ENCODE measurements at places on chromosomes 6 and 20.

GRCh38 chr6:128071212-128071611, 170.4 kb upstream of the THEMIS start:
- no peak for DNase-seq

- no peak for DNase-seq
Measured at GRCh38 chr6:107369493-107369892, 89.9 kb downstream of the PDSS2 start.

DNA sequence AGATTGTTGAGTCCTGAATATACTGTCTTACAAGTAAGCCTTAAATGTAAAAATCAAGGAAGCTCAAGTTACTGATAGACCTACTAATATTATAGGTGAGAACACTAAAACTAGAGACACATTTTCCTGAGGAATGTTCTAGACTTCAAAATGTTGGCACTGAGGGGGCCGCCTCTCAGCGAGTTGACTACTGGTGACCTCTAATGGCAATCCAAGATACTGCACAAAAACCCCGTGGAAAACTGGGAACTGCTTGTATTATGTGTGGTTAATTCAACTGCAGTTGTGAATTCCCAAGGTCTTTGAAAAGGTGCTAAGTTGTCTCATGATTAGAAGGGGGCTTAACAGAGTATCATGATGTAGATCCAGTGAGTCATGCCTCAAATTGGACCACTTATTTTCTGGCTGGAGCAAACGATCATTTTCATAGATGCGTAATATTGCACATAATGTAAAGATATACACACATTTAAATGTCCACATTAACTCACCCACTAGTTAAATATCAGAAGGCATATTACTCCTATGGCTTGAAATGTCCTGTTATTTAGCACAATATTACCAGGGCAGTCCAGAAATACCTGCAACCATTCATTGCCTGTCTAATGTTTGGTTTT, 336.2 kb downstream of the FOXA2 start:
- DNase-seq: no peak

DNA sequence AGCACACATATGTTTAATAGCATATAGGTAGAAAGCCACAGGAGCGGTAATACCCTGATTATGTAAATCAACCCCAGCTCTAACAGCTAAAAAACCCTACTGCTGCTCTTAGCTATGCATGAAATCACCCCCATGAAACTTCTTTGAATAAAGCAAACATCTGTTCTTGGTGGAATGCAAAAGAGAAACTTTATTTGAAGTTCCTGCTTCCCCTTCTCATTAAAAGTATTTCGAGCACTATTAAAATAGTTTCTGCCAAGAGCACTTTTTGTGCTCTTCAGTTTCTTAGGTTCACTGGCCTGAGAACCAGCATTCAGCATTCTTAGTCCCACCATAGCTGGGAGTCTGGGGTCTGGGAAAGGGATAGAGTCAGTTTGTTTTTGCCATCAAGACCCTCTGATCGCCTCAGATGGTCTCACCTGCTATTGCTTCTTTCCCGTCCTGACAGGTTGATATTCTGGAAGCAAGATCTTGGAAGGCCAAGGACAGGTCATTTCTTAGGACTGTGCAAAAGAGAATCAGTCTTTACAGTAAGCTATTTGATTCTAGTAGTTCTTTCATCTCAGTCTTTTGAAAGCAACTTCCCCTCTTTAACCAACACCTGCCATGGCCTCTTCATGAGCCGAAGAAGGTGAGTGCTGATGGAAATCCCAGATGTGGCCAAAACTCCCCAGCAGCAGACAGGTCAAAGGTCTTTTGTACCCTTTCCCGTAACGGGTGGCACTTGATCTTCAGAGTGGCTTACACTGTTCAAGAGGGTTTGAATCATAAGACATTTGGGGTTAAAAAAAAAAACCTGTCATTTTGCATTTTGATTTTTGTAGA, 76.5 kb upstream of the TMEM170B start:
- DNase-seq: no peak

- DNase-seq: no peak
Measured at GRCh38 chr6:159996087-159996622, 27.3 kb downstream of the IGF2R start.

DNA sequence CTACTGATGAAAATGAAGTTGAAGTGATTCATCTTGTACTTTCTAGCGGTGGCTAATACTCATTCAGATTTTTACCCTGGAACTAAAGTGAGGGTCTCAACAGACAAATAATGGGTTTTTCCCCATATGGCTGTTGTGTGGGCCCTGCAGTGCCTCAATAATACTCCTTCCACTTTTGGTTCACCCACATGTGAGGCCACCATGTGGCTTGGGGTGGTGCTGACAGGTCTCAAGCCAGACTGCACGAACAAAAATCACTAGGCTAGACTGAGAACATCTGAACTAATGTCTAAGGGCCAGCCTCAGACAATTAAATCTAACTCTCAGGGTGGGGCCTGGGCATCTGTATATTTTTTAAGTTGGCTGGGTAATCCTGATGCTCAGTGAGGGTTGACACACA, 7.9 kb upstream of the COL12A1 start:
- DNase-seq: no peak

DNA sequence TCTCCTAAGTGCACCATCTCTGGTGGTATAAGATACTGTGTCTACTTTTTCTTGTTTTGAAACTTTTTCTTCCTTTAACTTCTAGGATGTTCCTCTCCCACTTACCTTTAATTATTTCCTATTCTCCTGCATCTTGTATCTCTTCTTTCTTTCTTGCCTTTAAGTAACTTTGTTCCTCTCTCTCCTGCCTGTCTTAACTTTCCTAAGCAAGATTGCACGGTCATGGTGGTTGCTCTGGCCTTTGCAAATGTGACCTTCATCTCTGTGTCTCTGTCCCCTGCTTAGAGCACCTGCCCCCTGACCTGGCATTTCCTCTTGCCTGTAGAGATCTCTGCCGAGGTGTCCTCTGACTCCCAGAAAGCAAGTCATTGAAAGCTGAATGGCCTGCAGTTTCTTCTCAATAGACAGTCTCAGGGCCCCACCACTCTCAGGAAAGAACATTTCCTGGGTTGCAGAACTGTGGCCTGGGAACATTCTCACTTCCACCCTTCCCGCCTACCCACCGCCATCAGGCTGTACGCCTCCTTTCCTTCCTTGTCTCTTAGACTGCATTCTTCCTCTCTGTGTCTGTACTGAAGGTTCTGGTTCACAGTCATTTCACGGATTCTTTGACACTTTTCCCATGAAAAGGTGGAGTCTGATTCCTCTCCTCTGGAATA, 12.8 kb downstream of the ZDHHC14 start:
- DNase-seq: no peak

DNA sequence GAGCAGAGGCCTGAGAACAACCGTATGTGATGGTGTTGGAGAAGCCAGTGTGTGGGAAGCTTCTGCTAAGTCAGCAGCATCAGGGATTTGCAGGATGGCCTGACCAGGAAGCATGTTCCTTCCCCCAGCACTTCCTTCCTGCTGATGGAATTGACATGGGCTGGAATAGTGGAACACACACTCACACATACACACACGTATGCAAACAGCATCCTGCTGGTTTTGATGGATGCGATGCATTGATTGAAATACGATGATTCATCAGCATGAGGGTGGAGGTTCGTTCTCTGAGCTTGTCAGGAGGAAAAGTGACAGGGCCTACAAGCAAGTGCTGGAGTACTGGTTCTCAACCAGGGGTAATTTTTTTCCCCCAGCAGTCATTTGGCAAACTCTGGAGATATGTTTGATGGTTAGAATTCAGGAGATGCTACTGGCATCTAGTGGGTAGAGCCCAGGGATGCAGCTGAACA, 229.1 kb downstream of the NFATC2 start:
- no peak for DNase-seq

- no peak for DNase-seq
Measured at GRCh38 chr6:37693079-37693478, 4.6 kb downstream of the MDGA1 start.

- DNase-seq: no peak
Measured at GRCh38 chr6:105458551-105458950, 55.7 kb upstream of the PREP start.

DNA sequence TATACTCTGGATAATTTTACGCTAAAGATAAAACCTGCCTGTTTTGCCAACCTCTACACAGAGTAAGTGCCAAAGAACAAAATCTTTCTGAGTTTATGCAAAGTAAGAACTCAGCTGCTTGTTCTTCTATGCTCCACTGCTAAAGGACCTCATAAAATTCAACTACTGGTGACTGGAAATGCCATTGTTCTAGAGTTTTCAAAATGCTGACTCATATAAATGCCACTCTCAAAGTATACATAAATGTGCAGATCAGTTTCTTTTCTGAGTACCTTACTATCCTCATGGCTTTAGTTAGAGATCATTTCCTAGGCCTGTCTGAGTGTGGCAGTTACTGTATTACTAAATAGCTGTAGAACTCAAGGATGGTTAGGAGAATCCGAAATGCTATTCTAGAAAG, 45.6 kb downstream of the LYRM4 start:
- DNase-seq: no peak

- no peak for DNase-seq
Measured at GRCh38 chr20:50512323-50512722, 2.1 kb downstream of the PTPN1 start.

DNA sequence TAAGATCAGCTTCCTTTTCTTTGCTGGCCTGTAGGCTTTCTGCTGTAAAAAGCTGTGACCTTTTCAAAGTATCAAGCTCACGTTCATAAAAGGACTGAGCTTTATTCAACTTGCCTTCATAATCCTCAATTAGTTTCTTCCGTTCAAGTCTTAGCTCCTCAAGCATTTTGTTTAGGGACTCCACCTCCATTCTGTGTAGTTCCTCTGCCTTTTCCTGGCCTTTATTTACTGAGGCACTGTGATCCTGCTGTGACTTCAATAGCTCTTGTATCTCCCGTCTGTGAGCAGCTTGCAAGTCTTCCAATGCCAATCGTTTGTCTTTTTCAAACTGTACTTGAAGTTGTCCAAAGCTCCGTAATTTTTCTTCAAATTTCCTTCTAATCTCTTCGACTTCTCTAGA, 54.4 kb downstream of the FAM184A start:
- no peak for DNase-seq

- DNase-seq: no peak
Measured at GRCh38 chr20:6311841-6312655, 189.2 kb upstream of the FERMT1 start.

- DNase-seq: no peak
Measured at GRCh38 chr20:32432277-32432676, 74.1 kb downstream of the ASXL1 start.

GRCh38 chr20:3553663-3554062, 82.8 kb downstream of the ATRN start:
- no peak for DNase-seq

- peak; percentile 23 for DNase-seq
Measured at GRCh38 chr6:85192186-85192585, 257.7 kb upstream of the NT5E start.

GRCh38 chr6:106895703-106896040, 78.9 kb downstream of the CD24 start:
- DNase-seq: no peak

DNA sequence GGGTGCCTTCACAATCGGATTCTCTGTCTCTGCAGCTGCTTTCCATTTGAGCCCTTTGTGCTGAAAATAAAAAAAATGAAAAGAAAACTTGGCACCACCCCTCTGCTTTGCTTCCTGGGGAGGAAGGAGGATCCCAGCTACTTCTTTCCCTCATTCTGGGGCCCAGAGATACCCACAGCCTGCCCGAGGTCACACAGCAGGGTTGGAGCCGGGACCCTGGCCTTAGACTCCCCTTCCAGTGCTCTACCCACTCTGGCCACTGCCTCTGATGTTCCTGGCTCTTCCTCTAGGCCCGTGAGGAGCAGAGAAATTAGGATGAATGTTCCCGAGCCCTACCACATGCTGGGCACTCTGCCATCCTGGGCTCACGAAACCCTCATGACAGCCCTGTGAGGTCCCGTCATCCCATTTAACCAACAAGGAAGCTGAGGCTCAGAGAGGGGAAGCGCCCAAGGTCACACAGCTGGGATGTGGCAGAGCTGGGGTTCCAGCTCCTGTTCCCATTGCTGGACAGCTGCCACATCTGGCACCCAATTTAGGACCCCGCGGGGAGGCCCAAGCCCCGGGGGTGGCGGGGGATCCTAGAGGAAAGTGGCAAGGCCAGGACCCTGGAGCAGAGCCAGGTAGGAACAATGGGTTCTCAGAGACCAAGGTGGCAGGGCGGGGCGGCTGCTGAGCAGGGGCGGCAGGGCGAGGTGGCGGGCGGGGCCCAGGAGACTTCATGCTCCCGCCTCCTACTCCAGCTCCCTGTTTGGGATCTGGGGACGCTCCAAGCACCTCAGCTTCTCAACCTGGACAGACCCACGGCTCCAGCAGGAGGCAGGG, 76.6 kb downstream of the CEBPB start:
- no peak for DNase-seq

DNA sequence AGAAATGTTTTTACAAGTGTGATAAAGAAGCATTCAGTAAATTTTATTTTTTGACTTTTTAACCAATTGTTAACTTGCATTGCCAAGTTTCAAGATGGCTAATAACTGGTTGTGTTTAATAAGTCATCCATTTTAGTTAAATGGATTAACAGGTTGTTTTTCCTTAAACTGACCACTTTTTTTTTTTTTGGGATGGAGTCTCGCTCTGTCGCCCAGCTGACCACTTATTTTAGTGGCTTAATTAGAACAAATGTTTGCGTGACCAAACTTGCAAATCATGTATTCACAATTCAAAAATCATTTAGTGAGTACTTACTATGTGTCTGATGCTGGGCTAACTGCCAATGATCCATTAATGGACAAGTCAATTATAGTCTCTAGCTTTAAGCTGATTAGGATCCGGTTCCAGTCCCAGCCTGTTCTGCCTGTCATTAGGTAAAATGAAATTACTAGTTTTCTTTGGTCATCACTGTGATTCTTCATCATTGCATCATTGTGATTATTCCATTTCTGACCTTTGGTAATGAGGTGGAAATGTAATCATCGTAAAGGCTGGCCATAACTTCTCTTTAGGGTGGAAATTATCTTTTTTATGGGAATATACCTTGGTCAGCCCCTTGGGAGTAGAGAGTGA, 729.2 kb upstream of the MARCKS start:
- no peak for DNase-seq

- DNase-seq: no peak
Measured at GRCh38 chr20:36339646-36340592, 33.8 kb downstream of the DLGAP4 start.

DNA sequence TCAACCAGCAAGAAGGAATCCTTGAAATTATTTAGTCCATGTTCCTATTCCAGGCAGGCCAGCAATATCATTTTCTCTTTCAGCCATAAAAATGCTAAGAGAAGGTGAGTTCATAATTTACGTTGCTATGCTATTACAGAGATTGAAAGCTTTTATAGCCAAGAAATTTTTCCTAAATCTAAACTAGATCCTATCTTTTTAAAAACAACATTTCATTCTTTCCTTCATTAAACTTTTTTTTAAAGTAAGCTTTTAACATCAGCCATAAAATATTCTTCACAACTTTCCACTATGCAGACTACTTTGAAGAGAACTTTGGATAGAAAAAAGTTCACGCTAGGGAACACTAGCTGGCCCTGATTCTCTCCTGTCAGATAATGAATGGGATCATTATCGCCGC, 159.8 kb downstream of the RPS12 start:
- no peak for DNase-seq

- DNase-seq: peak; percentile 22
Measured at GRCh38 chr6:55882718-55883569, 7.6 kb upstream of the BMP5 start.

- DNase-seq: no peak
Measured at GRCh38 chr6:163946437-163946836, 531.9 kb downstream of the QKI start.

- no peak for DNase-seq
Measured at GRCh38 chr6:78302411-78302810, 564.9 kb upstream of the IRAK1BP1 start.

Data from T1000 (cell line).